Femur (tissue), 1 donor: ENCODE measurements at places on chromosomes 2 and 18.
A peak's percentile ranks its signal among the peaks of the same experiment; 100 is the strongest.

- no peak for DNase-seq
Measured at GRCh38 chr2:144434425-144435222, 85.3 kb downstream of the ZEB2 start.

GRCh38 chr18:5029592-5029991 lies 167.5 kb downstream of the AKAIN1 start:
- no peak for DNase-seq

GRCh38 chr2:61949458-61949713 lies 43.9 kb downstream of the COMMD1 start:
- no peak for DNase-seq

GRCh38 chr18:28875059-28875458 lies 698.1 kb upstream of the CDH2 start:
- no peak for DNase-seq

- no peak for DNase-seq
Measured at GRCh38 chr2:135862718-135863117, 13.5 kb downstream of the MCM6 start.

DNA sequence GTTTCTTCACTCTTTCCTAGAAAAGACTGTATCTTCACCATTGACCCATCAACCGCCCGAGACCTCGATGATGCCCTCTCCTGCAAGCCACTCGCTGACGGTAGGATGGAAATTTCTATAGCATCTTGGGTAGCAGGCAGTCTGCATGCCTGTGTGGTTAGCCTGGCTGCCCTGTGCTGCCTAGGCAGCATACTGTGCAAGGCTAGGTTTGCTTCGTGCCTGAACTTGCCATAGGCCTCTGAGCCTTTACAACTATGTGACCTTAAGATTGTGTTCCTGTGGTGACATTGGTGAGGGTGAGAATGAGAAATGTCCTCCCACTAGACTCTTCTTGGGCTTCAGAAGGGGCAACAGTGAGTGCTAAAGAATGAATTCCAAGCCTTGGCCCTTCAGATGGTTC lies 168.2 kb upstream of the ALPP start:
- no peak for DNase-seq

- DNase-seq = no peak
Measured at GRCh38 chr2:60853531-60853930, 27.8 kb upstream of the REL start.

DNA sequence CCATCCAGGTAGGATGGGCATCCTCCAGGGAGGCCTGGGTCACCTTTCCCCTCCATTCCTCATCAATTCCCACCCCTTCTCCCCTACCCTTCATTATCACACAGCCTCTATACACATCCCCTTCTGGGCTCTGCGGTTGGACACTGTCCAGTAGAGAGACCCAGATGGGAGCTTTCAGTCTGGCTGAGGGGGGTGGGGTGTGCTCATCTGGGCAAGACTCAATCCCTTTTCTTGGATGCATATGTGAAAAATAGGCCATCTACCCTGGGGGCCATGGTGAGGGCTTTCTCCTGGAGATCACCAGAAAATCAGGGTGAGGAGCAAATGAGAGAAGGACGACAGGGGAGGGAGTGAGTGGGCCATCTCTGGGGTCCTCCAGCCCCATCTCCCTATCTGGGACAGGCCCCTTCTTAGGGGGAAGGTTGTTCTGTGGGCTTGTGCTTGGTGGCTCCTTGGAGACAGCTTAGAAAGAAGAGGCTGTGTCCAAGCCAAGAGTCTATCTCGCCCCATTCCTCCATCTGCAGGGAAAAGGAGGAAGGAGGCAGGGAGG lies 160.1 kb downstream of the DYSF start:
- DNase-seq = peak; percentile 12

- DNase-seq = peak; percentile 13
Measured at GRCh38 chr2:239946562-239946863, 78.6 kb downstream of the NDUFA10 start.

- DNase-seq = peak; percentile 26
Measured at GRCh38 chr2:226124548-226125011, 675.0 kb downstream of the IRS1 start.

DNA sequence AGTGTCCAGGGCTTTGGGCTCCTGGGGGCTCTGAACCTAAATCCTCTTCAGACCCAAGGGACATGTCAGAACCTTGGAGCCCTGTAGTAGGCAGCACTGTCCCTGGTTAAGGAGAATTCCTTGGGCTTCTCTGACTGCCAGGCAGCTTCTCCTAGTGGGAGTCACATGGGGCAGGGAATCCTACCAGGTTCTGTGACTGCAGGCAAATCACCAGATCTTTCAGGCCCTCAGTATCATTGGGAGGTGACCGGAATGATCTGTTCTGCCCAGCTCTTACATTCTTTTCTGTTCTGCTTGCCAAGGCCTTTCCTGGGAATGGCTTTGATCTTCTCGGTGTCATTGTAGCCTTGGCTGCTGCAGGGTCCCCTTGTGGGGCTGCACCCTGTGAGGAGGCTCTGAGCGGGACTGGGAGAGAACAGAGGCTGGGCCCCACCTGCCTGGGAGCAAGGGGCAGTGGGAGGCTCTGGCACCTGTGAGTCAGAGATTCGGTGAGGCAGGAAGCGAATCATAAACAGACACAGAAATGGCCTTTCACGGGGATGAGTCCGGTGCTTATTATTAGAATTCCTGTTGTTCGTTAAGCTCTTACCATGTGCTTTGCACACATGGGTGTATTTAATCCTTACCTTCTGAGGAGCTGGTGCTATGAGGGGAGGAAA lies 14.1 kb downstream of the CEP68 start:
- peak; percentile 18 for DNase-seq

DNA sequence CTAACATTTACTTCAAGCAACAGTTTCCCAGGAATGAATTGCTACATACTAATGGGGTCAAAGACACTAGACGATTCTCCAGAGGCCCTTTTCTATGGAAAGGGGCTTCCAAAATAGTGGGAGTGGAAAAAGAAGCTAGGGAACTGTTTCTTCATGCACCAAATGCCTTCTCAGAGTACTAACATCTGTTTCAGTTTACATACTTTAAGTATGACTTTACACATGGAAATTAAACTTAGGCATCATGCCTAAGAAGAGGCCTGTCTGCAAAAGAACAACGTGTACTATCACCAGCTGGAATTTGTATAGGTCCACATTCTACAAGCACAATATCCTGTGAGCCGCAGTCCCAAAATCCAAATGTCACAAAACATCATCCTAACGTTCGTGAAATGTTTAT lies 29.4 kb upstream of the WDR75 start:
- peak; percentile 50 for DNase-seq

- no peak for DNase-seq
Measured at GRCh38 chr2:214507032-214507431, 96.2 kb downstream of the VWC2L start.

GRCh38 chr2:78431241-78431640 lies 594.3 kb upstream of the REG3G start:
- DNase-seq = no peak

DNA sequence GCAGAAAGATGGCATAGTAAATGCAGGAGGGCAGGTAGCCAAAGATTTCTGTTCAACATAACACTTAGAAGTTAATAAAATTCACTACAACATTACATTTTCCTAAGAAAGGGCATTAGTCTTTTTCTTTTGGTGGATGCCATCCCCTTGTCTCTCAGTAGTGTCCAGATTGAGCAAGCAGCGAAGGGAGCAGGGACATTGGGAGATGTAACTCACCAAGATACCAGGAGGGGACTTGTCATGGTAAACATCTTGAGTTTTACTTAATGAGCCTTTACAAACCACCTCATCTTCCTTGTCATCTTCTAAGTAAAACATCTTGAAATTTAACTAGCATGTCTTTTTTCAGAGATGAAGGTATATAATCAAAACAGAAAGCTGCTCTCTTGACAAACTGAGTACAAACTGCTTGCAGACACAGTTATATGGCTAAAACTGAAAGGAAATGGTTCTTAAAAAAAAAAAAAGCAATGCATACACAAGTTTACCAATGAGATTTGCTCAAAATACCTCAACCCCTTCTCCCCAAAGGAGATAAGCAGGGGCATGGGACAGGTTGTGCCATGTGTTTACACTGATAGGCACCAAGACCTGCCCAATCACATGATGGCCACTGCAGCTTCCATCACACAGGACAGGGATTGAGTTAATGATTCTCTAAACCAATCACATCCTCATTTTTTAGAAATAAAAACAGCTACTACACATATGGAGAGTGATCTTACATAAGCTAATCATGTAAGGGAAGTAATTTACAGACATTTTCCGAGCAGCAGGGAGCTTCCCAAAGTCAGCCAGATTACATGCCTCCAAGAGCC lies 30.3 kb downstream of the LPIN2 start:
- no peak for DNase-seq

GRCh38 chr2:129752686-129753085 lies 226.8 kb upstream of the RAB6C start:
- DNase-seq = no peak

DNA sequence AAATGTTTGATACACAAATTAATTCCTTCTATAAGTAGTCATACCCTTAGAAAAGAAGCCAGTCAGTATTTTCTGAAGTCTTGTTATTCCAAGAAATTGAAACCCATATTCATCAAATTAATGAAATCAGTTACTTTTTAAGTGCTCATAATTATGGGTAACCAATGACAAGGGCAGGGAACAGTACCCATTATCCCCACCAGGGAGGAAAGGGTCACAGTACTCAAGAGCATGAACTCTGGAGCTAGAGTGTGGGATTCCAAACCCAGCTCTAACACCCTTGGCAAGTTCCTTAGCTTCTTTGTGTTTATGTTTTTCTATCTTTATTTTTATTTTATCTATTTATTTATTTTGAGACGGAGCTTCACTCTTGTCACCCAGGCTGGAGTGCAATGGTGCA lies 68.4 kb downstream of the CCDC148 start:
- no peak for DNase-seq

DNA sequence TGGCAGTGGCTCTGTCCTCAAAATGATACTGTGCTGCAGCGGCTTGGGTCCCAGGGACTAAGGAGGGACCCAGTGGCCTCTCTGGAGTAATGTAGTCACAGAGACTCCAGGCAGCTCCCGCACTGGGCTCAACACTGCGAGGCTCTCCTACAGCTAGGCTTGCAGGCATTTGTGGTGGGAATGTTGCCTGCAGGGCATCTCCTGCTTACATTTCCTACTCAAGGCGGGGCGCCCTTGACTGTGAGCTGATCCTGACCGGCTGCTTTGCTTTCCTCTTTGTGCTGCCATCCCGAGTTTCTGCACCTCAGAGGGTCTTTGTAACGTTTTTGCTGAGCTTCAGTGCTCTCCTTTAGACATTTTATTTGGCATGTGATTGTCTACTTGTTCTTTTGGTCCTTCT lies 177.4 kb upstream of the FN1 start:
- DNase-seq = no peak

DNA sequence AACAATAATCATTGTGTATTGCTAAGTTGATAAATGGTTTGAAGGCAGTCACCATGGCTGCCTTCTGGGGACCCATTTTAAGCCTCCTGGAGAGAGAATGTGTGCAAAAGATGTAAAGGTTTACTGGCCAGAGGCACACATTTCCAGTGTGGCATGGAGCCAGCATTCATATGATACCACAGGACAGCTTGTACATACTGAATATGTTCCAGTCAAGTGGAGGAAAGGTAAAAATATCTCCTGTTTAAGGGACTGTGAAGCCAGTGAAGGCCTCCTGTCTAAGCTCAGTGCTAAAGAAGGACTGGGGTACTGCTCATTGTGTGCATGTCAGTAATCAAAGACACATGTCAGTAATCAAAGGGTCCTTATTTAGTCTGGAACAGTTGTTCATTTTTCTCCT lies 119.2 kb downstream of the BABAM2 start:
- DNase-seq = peak; percentile 27

DNA sequence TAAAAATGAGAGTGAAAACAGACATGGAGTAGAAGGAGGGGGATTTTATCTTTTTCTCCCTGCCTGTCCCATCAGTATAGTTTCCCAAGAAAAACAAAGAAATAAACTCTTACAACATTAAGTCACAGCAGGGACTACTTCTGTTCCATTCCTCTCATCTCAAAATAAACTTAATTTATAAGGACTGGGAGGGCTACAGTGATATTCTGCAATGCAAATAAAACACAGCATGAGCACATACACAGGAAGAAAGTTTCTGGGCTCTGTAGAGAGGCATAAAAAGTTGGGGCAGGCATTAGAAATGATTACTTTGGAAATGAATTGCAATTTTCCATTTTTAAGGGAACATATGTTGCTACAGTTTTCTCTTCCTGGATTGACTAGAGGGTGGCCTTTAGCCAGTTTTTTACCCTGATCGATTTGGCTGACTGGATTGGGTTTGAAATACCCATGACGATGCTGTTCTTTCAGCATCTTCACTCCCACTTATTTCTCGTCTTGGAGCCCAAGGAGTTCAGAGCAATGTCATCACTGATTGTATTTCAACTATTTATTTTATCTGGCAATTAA lies 157.1 kb downstream of the ACTR3 start:
- peak; percentile 46 for DNase-seq

- DNase-seq = no peak
Measured at GRCh38 chr2:176148751-176149421, 2.5 kb upstream of the HOXD4 start.

DNA sequence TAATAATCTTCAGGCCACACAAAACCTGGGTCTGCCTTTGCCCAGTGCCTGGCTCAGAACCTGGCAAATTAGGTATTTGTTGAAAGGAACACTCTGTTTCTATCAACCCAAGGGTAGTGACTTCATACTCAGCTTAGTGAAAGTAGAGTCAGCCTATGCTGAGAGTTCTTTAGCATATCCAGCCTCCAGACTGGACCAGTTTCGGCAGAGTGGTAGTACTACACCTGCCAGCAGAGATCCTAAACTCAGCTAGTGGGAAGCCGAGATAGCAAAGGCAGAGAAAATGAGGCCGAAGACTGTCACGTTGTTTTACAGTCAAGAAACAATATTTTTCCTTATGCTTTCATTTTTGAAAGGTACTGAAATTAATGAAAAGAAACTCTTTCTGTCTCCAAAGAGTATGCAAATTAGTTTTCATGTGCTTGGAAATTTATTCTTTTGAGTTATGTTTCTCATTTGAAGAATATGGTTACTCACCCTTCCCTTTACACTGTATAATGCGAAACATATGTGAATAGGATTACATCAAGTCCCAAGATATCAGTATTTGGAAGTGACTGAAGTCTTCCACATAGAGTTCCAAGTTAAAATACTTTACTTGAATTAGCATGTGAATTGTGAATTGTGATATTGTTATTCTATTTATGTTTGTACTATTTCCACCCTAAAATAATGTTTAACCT lies 52.2 kb upstream of the UGP2 start:
- peak; percentile 33 for DNase-seq

DNA sequence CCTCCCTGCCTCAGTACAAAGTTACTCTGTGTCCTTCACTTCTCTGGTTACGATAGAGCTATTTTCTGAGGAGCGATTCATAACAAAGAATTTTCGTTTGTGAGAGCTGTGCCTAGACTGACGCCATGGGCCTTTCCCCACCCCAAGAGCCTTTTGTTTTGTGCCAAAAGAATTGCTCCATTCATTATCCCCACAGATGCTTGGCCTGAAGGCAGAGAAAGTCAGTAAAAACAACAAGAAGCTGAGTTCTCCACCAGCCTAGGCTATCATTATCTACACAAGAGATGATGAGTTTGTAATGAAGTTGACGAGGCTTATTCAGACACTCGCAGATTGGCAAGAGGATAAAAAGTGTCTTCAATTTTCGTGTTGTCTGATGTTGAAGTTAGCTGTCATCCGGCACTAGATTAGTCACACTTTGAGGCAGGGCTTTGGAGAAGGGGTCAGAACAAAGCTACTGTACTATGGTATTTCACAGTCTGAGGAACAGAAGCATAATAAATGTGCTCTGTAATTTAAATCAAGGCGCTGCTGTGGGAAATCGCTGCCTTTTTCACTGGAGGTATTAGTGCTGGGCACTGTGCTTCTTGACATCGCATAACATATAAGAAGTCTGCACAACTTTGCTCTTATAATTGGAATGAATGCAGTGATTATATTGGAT lies 278.4 kb upstream of the FIGN start:
- DNase-seq = peak; percentile 22
